Heart left ventricle (tissue), 16 donors: ENCODE measurements at places on chromosomes 3 and 15. TPM values are rescaled to one million over a fixed set of nuclear protein-coding genes. Genes with fewer than 3 reads are reported as not detected.

The CP gene
- total RNA-seq, result 3.5 TPM

The BUB1B gene
- total RNA-seq, result 0.55 TPM

The HTR3C gene
- total RNA-seq, result not detected

- no peak for DNase-seq
Measured at GRCh38 chr15:65249641-65250040, 37.0 kb downstream of the PARP16 start.

DNA sequence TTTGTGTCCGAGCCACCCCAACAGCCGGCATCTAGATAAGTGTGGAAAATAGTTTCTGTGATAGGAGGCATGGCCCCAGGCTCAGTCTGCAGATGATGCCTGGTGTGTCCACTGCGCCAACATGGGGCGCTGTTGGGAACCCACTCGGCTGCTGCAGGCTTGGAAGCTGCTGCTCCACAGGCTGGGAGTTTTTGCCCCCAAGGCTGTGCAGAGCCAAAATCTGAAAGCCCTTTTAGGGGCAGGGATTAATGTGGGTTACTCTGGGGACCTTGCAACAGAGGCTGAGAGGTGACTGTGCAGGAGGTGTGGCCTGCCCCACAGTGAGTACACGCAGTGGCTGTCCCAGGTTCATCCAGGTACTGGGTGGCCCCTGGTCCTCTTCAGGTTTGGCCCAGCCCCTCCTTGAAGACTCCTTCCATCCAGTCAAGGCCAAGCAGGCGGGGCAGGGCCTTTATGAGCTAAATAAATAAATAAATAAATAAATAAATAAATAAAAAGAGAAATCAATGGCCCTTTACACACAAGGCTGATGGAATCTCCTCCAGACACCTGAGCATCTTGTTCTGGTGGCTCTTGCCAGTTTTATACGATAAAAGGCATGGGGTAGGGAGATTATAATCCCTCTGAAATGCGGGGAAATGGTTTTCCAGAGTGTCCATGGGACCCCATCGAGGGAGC, 73.8 kb downstream of the AAGAB start:
- DNase-seq, result no peak

DNA sequence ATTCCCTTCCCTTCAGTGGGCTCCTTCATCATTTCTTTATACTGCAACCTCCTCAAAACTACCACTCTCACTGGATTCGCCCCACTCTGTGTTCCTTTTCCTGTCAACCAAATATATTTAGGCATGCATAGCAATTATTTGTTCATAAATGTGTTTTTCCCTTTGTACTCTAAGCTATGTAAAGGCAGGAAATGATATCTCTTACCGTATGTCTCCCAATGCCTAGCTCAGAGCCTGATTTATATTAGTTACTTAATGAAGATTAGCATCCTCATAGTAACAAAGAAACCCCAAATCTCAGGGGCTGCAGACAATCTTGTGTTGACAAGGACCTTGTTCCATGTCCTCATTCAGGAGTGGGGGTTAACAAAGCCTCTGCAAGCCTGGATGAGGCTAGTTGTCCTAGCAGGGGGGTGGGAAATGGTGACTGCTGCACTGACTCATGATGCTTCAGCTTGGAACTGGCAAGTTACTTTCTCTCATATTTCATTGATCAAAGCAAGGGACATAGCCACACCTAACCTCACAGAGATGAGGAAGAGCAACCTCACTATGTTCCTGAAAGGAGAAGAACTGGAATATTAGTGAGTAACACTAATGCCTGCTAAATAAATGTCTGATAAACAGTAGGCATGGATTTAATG, 15.2 kb downstream of the PHLDB2 start:
- no peak for DNase-seq

GRCh38 chr3:32842531-32842931, 24.7 kb downstream of the TRIM71 start:
- no peak for DNase-seq

- DNase-seq, result no peak
Measured at GRCh38 chr3:126021702-126022101, 52.7 kb downstream of the ROPN1B start.

DNA sequence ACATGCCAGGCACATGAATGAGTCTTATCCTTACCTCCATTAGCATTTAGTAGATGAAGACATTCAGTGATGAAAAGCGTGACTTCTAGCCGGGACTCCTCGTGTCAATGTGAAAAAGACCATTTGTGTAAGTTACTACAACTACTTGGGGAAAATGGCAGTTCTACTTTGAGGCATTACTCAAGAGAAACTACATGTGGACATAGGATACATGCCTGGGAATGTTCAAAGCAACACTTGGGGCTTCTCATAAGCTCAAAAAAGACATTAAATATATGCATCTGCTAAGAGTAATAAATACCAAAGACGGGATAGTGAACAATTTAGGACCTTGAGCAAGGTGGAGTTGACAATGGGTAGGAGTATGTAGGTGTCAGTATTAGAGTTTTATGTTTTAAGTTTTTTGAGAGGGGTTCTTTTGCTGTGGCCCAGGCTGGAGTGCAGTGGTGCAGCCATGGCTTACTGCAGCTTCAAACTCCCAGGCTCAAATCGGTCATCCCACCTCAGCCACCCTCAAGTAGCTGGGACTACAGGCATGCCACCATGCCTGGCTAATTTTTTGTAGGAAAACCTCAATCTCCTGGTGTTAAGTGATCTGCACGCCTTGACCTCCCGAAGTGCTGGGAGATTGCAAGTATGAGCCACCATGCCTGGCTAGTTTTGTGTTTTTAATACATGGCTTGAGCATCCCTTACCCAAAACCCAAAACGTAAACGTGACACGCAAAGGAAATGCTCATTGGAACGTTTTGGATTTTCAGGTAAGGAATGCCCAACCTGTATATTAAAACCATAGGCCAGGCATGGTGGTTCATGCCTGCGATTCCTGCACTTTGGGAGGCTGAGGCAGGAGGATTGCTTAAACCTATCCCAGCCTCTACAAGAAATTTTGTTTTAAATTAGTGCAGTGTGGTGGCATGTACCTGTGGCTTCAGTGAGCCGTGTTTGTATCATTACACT, 3.9 kb downstream of the RPLP1 start:
- no peak for DNase-seq

DNA sequence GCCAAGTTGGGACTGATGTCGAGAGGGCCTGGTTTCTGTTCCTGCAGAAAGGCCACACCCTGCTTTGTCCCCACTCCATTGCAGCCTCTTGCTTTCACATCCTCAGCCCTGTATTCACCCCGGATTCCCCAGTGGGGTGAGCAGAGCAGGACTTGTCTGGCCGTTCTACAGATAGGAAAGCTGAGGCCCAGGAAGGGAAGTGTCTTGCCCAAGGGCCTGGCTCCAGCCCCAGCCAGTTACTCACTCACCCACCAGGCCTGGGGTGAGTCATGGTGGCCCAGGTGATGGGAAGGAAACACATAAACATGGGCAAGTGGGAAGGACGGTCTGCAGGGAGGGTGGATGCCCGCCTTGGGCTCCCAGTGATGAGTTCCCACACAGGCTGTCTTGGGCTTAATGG, 6.1 kb upstream of the DUSP7 start:
- DNase-seq, result no peak

GRCh38 chr3:8817486-8817885, 48.1 kb upstream of the OXTR start:
- DNase-seq, result no peak
